HL-60 (cell line): ENCODE measurements at places on chromosomes 16 and 17.

- no peak for DNase-seq
Observed at GRCh38 chr17:62867303-62867702, 59.2 kb upstream of the MARCHF10 start.

GRCh38 chr16:4588961-4589360 lies 25.7 kb downstream of the UBALD1 start:
- DNase-seq: no peak

DNA sequence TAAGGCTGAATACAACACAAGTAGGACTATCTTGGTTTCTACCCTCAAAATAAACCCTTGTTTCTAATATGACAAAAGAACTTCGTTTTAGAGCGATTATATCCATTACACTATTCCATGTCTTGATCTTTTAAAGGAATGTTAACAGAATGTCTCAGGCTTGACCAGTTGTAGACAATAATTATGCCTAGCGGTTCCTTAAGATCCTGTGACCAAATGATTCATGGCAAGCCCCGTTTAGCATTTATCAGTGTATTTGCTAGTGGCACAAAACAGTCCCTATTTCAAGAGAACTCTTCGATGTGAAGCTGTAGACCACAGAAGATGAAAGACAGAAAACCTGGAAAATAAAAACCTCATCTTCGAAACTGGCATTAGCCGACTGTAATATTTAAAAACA lies 200.9 kb upstream of the SOX9 start:
- DNase-seq: no peak

DNA sequence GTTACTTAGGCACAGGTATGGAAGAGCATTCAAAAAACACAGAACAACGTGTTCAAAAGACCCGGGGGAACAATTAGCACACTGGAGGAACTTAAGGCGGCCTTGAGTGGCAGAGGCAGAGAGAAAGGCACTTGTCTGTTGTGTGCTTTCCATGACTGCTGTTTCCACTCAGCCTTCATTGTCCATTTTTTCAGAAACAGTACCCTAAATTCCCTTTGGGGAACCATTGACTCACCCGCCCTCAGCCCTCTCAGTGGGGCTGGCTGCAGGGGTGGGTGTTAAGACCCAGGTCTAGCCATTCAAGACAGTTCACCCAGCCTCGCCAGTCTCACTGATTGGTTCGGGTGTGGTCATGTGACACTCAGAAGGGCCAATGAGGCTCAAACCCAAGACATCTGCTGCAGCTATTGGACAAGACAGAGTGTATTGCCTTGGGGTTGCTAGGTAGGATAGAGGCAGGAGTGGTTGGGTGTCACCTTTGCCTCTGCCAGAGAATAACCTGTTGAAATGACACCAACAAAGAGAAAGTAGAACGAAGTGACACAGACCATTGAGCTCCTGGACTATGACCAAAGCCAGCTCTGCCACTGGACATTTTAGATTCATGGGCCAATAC lies 19.6 kb upstream of the CEP20 start:
- no peak for DNase-seq

DNA sequence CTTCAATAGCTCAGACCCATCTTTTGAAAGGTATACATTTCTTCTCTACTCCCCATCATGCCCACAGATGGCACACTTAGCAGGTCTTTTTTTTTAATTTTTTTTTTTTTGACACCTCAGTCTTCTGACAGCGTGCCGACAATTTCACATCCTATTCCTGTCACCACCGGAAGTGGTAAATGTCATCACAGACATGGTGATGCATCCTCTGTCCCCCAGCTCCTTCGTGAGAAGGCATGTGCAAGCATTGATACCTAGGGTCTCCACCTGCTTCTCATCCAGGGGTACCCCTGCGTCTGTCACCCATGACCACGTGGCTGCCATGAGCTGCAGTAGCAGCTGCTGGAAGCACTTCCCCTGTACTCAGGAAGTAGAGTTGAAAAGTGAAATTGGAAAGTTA lies 35.6 kb downstream of the ELAC2 start:
- peak; percentile 22 for DNase-seq

DNA sequence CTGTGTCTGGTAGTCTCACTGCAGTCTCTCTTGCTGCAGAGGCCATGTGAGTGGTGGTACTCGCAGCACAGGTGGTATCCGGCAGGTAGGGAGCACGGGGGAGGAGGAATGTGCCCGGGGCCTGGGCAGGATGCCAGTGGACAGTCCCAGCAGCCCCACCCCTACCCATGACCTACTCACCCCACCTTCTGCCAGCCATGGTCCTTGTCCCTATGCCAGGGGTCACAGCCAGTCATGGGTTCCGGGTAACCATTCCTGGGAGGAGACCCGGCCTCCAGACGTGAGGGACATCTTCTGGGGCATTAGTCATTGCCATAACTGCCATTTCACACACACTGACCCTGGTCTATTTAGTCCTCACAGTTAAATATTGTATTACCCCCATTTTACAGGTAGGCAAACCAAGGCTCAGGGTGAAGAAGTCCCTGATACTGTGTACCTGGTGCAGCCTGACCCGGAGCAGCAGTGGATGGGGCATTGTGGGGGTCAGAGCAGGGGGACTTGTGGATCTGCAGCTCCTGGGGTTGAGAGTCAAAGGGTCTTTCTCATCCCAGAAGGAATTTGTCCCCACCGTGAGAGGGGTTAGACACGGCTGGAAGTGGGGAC lies 58.8 kb upstream of the TAC4 start:
- no peak for DNase-seq

DNA sequence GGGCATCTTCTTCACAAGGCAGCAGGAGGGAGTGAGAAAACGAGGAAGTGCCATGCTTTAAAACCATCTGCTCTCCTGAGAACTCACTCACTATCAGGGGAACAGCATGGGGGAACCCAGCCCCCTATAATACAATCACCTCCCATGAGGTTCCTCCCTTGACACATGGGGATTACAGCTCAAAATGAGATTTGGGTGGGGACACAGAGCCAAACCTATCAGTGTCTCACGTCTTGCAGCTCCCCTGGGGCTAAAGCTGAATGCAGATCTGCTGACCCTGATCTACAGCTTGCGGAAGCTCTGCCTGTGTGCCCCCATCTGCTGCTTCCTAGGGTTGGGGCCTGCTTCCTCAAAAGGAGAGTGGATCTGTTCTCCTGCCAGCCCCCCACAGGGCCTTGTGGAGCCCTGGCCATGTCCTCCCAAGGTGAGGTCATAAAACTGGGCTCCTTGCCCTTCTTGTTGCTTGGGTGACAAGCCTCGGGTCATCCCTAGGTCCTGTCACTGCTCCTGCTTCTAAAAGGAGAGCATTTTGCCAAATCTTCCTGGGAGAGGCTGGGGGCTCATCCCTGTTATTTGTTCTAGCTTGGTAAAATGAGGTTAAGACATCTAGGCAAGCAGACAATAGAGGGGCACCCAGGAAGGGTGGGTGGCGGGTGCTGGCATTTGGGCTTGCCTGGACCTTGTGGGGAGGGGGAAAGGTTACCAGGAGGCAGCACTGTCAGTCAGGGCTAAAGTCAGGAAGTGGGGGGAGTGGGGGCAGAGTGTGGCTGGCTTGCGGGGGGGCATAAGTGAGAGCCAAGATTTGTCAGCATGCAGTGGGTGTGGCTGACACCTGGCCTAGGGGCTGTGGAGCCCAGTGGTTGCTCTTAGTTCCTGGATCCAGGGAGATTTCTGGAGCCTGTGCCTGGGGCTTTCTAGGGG lies 16.0 kb downstream of the KRT33A start:
- no peak for DNase-seq

- no peak for DNase-seq
Observed at GRCh38 chr16:11263737-11264136, 5.4 kb downstream of the TNP2 start.

- no peak for DNase-seq
Observed at GRCh38 chr16:83137894-83138293, 511.1 kb downstream of the CDH13 start.

- DNase-seq: no peak
Observed at GRCh38 chr17:67027031-67027628, 17.2 kb upstream of the CACNG1 start.

DNA sequence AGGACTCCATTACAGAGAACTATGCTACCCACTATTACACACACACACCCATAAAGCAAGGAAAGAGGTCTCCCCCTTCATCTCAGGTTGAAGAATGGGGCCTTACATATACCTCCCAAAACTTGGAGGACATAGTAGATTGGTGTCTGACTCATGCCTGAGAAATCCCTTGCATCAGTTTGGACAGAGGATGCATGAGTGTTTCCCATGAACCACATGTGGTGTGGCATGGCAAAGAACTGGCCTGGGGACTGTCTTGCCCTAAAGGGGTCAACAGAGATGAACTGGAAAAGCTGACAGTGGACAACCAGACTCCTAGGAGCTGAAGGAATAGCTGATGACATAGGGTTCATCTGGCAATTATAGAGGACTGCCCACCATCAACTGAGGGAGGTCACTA lies 54.0 kb downstream of the DYNLRB2 start:
- no peak for DNase-seq

DNA sequence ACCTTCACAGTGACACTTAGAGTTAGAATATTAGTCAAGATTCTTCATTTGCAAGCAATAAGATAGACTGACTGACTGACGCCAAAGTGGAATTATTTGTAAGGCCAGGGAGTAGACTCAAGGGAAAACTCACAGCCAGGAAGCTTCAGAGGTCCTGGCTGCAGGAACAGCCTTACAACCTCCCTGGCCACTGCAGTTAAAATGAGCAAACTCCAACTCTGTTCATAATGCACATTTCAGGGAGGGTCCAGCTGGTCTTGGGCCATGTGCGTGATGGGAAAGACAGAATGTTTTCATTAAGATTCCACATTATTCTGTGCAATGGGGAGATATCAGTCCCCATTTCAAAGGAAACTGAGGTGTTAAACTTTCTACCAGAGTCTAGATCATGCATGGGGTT lies 9.9 kb downstream of the CAPNS2 start:
- DNase-seq: no peak

- no peak for DNase-seq
Observed at GRCh38 chr16:56737539-56737938, 7.6 kb downstream of the NUP93 start.

GRCh38 chr16:57422026-57422944 lies 17.7 kb downstream of the CCL17 start:
- no peak for DNase-seq

DNA sequence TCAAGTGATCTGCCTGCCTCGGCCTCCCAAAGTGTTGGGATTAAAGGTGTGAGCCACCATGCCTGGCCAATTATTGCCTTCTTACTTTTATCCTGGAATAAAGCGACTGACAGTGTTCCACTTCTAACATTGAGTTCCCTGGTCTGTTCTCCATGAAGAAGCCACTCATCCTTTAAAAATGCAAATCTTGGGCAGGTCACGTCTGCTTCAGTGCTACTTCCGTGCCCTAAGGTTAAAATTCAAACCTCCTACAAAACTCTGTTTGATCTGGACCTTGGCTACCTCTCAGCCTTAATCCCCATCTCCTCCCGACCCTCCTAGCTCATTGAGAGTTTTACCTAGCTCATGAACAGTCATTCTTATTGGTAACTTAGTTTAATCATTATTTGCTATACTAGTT lies 9.6 kb upstream of the SHISA9 start:
- no peak for DNase-seq
